HT-29 (cell line): ENCODE measurements at places on chromosomes 4 and X. TPM values are rescaled to one million over a fixed set of nuclear protein-coding genes. Genes with fewer than 3 reads are reported as not detected.
A peak's percentile ranks its signal among the peaks of the same experiment; 100 is the strongest.

Gene LONRF3
- total RNA-seq, result 11.4 and 14.2 TPM in 2 replicates

Gene HS6ST2
- not detected in 2 replicates for total RNA-seq

Gene CXCL9
- total RNA-seq, result not detected in 2 replicates

Gene CFAP97
- total RNA-seq, result 7.1 and 8.0 TPM in 2 replicates

Gene SH3RF1
- 11.1 and 14.6 TPM in 2 replicates for total RNA-seq

DNA sequence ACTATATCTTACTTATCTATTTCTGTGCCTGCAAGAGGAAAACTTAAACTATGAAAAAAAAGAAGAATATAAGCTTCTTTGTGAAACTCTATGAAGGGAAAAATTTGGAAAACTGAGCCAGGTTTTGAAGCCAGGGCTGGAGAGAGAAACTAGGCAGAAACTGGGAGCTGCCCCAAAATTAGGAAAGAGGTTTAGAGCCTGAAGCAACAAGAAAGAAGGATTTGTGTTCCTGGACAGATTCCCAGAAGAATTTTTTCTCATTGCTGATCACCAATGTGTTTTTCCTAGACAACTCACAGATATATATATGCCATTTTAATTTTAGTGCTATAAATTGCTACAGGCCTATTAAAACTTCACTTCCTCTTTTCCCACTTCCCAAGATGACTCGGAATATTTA is 245.0 kb upstream of the GEMIN8 start:
- DNase-seq, result no peak

- DNase-seq, result no peak
Observed at GRCh38 chr4:80685214-80685613, 345.3 kb upstream of the BMP3 start.

DNA sequence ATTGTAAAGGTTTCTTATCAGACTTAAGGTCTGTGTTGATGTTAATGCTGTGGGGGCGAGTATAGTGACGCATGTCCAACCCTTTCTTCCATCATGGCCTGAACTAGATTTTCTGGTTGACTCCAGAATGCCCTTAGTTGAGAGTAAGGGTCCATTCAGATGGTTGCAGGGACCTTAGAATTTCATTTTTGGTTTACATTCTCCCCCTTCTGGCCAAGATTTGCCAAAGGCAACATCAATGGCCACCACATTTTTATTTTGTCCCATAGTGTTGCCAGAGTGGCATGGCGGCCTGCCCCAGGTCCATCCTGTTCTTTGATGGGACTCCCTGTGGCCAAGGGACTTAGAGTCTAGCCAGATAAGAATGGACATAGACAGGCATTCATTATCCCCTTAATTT is 368.5 kb downstream of the GPM6A start:
- DNase-seq, result no peak

GRCh38 chr4:20338841-20339240 is 87.1 kb downstream of the SLIT2 start:
- DNase-seq, result no peak

GRCh38 chr4:87497159-87497558 is 32.0 kb downstream of the SPARCL1 start:
- DNase-seq, result peak; percentile 23

- no peak for DNase-seq
Observed at GRCh38 chrX:9337046-9337445, 127.8 kb upstream of the TBL1X start.

GRCh38 chr4:7335344-7336066 is 99.2 kb downstream of the PSAPL1 start:
- peak; percentile 55 for DNase-seq

- no peak for DNase-seq
Observed at GRCh38 chr4:17323554-17324385, 188.1 kb downstream of the QDPR start.
